ENCODE measurements at places on chromosomes 11 and 22. TPM values are rescaled to one million over a fixed set of nuclear protein-coding genes. Genes with fewer than 3 reads are reported as not detected.

Gene VSIG10L2
- not detected for total RNA-seq

Gene MMP8
- not detected for total RNA-seq

Gene SAA2
- total RNA-seq = 0.41 TPM

Gene MS4A7
- total RNA-seq = 1.2 TPM

Gene CHADL
- total RNA-seq = 1.6 TPM

Gene TMEM45B
- 0.41 TPM for total RNA-seq

Gene SERHL2
- 4.9 TPM for total RNA-seq

Gene DGCR6
- 10.2 TPM for total RNA-seq

Gene PARVG
- 0.41 TPM for total RNA-seq

Gene CDHR5
- total RNA-seq = not detected

Gene UPK2
- not detected for total RNA-seq

Gene SUSD2
- total RNA-seq = under 0.01 TPM

Gene ZC3H12C
- total RNA-seq = 28.9 TPM

Gene C11orf91
- not detected for total RNA-seq

Measured in frontal cortex (tissue), 4 donors.